ENCODE measurements at places on chromosomes 7 and 10.

- no peak for DNase-seq
These were observed 189.8 kb upstream of the SH2B2 start for GRCh38 chr7:102096706-102097427.

DNA sequence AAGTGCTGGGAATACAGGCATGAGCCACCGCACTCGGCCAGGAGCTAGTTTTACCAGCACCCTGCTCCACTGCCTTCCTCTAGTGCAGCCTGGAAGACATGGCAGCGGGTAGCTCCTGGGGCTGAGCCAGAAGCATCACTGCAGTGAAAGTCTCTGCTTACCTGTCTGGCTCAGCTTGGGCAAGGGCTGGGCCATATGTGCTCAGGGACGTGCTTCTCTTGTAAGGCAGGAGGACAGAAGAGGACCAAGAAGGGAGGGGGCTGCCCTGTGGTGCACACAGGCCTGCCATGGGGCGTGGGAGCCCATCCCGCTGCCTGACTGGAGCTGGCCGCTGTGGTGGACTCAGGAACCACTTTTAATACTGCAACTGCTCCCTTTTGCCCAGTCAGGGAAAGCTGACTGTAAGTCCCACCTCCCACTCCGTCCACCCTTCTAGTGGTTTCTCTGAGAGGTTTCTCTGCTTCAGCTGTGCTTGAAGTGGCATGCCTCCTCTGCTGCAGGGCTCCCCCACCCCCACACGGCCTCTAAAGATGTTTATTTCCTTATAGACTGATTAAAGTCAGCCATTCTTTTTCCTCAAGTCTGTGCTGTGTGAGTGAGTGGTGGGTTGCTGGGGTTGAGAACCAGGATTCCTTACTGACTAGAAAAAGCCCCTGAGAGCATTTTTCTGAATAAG is 25.3 kb upstream of the C10orf95 start:
- no peak for DNase-seq

DNA sequence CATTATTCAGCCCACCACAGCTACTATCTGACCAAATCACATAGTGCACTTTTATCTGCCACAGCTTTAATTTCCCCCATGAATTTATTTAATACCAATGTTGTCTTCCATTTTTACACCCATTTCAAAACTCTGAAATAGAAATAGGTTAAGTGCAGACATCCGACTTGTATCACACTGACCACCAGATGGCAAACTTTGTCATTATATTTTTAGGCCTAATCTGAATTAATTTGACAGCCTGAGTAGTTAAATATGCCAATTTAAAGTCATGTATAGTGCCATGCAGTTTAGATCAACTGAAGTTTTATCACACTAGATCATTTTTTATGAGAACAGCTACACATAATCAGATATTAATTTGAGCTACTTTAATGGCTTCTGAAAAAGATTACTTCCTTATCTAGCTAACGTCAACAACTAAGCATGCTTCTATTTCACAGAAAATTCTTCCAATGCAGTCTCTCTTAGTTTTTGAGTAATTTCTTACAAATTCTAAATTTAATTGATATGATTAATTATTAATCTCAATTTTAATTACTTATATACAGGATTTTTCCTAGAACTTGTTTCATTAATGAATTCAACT is 566.4 kb downstream of the GFRA1 start:
- DNase-seq, result peak; percentile 1

GRCh38 chr7:150396851-150397260 is 17.7 kb downstream of the ZNF775 start:
- no peak for DNase-seq

- no peak for DNase-seq
These were observed 21.3 kb downstream of the DOCK1 start for GRCh38 chr10:126926568-126926967.

DNA sequence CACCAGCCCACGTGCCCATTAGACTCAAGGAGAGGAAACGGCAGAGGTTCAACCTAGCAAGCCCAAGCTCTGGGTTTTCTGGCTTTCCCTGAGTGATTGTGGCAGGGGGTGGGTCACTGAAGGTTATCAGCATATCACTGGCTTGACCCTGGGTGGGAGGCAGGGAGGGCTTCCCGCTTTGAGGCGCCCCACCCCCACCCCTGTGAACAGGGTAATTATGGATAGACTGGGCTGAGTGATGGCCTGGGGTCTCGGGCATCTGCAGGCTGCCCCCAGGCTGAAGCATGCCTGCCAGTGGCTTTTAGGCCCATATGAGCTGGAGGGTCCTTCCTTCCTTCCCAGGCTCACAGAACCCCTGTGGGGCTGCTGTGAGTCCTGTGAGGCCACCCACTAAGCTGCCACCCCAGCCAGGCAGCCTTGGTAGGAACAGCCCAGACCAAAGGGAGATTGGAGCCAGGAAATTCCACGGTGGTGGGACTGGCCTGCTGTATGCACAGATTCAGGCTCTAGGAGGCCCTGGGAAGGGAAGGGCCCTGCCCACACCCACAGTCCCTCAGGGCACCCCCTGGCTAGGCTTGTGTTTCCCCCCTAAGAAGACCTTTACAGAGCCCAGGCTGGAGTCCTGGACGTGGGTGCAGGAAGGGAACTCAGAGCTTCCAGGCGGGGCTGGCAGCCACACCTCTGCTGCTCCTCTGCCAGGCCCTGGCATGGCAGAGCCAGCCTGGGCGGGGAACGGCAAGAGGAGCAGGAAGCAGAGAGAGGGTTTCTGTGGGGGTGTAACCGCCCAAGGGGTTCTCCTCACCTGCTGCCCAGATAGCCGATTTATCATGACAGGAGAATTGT is 33.1 kb downstream of the GPRIN2 start:
- no peak for DNase-seq

- DNase-seq, result peak; percentile 76
These were observed 322.4 kb upstream of the KLF6 start for GRCh38 chr10:4107285-4107851.

- DNase-seq, result no peak
These were observed 5.3 kb upstream of the DGKI start for GRCh38 chr7:137852108-137852507.

GRCh38 chr7:106239406-106239805 is 45.4 kb downstream of the NAMPT start:
- DNase-seq, result no peak

GRCh38 chr10:112045938-112046337 is 137.6 kb downstream of the GPAM start:
- DNase-seq, result no peak

GRCh38 chr7:142833174-142834048 is 21.5 kb upstream of the EPHB6 start:
- peak; percentile 63 for DNase-seq

GRCh38 chr7:27080844-27081436 is 14.9 kb downstream of the HOXA1 start:
- DNase-seq, result no peak

DNA sequence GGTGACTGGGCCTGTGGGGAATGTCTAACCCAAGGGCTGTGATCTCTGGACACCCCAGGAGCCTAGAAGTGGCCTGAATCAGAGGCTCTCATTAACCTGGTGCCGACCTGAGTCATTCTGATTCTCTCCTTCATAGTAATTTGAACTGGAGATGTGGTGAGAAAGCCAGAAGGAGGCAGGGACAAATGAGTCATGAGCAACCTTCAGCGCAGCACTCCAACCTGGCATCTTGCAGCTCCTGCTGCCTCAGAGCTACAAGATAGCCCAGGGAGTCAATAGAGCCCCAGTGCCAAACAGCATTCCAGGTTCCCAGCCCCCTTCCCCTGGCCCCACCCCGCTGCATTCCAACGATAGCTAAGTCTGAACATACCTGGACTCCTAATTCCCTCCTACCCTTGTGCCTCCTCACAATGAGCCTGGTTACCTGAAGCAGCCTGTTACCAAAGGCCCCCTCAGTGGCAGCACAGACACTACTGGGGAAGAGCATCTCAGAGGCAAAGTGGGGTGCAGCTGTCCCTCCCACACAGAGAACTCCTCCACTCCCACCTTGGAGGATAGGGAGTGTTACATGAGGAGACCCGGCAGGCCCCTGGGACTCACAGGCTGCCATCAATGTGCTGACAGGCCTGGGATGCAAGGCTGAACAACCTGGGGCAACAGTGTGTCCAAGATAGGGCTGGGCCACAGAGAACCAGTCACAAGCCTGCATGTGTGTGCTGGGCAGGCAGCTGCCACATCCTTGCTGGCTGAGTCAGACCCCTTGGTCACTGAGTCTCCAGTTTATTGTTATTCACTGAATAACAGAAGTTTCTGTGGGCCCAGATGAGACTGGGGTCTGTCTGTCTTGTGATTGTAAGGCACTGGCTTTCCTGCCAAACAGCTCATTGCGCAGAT is 76.8 kb upstream of the LEP start:
- no peak for DNase-seq

DNA sequence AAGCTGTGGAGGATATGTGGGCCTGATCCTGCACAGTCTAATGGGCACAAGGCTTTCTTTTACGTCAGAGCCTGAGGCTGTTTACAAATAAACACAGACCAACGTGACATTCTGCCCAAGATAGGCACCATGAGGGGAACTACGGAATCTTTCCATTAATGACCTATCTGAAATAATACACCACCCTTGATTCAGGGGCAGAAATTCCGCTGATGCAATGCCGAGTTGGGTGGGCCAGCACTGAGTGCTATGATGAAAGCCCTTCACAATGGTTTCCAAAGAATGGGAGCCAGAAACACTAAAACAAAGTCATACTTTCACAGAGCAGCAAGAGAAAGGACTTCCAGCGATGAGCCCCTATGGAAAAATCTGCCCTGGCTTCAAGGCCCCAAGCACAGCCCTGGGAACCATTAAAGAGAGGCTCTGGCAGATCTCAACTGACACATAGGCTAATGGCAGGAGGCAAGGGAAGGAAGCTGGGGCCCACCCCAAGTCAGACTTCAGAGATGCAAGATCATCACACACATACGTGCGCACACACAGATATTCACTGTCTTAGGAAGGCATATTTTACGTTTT is 72.2 kb upstream of the DLX6 start:
- no peak for DNase-seq

GRCh38 chr10:21399392-21400035 is 126.0 kb downstream of the SKIDA1 start:
- DNase-seq, result no peak

DNA sequence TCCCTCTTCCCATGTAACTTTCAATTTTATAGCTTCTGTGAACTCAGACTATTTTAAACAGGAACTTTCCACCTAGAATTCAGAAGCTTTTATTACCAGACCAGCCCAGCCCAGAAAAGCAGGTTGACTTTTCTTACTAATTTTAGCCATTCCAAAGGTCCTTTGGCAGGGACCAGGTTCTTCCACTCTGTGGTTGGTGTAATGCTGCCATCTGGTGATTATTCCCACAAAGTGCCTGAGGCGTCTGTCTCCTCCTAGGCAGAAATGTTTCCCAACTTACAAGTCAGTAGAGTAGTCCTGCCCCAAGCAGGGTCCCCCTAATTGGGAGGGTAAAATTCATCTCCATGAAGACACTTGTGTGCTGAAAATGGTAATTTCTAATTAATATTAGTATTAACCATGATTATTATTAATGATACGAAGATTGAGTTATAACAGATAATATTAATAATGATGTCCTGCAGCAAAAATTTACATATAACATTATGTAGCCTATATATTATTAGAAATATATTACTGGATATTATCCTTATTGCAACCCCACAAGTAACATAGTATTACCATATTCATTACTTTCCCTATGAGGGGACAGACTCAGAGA is 53.0 kb upstream of the PPP1R17 start:
- DNase-seq, result peak; percentile 60

GRCh38 chr10:89344156-89344555 is 16.4 kb downstream of the IFIT3 start:
- DNase-seq, result no peak

GRCh38 chr10:120161111-120161510 is 268.6 kb downstream of the SEC23IP start:
- no peak for DNase-seq

GRCh38 chr7:17640730-17641377 is 299.4 kb downstream of the SNX13 start:
- DNase-seq, result peak; percentile 55

- DNase-seq, result no peak
These were observed 94.4 kb upstream of the VIPR2 start for GRCh38 chr7:159239028-159239427.

- no peak for DNase-seq
These were observed 56.9 kb downstream of the MYL10 start for GRCh38 chr7:101572156-101572555.

GRCh38 chr10:89553064-89553734 is 17.8 kb upstream of the SLC16A12 start:
- no peak for DNase-seq

GRCh38 chr7:152231089-152231488 is 204.7 kb downstream of the KMT2C start:
- DNase-seq, result no peak

DNA sequence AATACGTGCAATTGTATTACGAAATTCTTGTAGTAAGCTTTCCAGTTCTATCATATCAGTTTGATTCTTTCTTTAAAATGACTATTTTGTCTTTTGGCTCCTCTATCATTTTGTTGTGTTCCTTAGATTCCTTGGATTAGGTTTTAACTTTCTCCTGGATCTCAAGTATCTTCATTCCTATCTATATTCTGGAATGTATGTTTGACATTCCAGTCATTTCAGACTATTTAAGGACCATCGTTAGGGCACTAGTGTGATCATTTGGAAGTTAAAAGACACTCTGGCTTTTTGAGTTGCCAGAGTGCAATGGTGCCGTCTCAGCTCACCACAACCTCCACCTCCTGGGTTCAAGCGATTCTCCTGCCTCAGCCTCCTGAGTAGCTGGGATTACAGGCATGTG is 45.7 kb upstream of the SFTPD start:
- no peak for DNase-seq

DNA sequence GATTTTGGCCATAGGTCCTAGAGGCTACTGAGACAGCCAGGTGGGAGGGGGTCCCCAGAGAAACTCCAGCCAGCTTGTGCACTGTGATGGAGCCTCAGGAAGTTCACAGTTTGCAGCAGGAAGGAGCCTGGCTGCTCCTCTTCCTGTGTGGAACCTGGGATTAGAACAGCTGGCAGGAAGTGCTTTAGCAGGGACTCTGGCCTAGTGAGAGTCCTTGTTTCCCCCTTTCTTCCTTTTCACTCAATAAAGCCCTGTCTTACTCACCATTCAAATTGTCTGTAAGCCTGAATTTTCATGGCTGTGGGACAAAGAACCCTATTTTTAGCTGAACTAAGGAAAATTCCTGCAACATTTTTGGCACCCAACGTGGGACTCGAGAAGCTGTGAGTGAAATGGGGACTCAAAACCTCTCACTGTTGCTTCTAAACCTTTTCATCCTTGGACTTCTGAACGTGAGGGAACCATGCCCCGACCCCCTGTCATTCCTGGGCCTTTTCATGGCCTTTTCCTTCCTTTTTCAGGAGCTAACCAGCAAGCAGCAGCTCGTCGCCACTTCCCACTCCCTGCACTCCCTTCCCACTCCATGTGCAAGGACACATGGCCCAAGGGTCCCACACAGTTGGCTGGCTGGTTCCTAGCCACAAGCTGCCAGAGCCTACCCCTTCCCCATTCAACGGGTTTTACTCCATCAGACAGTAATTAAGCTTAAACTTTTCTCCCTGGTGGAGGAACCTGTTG is 32.8 kb upstream of the SORCS3 start:
- DNase-seq, result no peak

DNA sequence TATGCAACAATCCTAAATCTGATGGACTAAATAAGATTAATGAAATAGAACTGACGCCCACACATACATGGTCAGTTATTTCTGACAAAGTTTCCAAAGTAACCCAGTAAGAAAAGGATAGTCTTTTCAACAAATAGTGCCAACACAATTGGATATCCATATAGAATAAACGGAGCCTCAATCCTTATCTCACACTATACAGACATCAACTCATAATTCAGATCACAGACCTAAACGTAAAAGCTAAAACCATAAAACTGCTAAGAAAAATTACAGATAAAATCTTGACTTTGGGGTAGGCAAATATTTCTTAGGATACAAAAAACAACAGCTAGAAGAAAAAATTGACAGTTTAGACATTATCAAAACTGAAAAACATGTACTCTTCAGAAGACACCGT is 8.5 kb downstream of the CACUL1 start:
- no peak for DNase-seq

All from suppressor macrophage treated with lipopolysaccharide for 4 hours (primary cell).